Stimulated activated CD4-positive, alpha-beta T cell treated with anti-CD3 and anti-CD28 coated beads, Interleukin-1b, Interleukin-23, amount 100 ng/mL, for 1 hour (primary cell): ENCODE measurements at places on chromosomes 13 and 19.

DNA sequence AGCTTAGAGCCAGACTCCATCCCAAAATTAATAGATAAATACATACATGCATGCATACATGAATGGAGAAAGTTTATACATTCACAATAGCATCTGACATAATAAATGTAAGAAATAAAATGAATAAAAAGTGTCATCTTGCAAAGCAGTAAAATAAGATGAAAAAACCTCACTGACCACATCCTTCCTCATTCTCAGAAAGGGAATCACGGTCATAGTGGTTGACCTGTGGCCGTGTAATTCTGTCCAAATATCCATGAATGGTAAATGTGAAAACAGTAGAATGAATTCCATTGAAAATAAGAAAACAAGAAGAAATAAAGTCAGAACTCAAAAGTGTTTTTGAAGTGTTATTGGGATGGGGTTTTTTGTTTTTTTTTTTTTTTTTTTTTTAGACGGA, 9.8 kb upstream of the CDC42EP5 start:
- DNase-seq = no peak

GRCh38 chr19:13906521-13906904, 512 bp downstream of the CC2D1A start:
- no peak for DNase-seq

- no peak for DNase-seq
Observed at GRCh38 chr19:11410682-11411081, 8.4 kb downstream of the RGL3 start.

DNA sequence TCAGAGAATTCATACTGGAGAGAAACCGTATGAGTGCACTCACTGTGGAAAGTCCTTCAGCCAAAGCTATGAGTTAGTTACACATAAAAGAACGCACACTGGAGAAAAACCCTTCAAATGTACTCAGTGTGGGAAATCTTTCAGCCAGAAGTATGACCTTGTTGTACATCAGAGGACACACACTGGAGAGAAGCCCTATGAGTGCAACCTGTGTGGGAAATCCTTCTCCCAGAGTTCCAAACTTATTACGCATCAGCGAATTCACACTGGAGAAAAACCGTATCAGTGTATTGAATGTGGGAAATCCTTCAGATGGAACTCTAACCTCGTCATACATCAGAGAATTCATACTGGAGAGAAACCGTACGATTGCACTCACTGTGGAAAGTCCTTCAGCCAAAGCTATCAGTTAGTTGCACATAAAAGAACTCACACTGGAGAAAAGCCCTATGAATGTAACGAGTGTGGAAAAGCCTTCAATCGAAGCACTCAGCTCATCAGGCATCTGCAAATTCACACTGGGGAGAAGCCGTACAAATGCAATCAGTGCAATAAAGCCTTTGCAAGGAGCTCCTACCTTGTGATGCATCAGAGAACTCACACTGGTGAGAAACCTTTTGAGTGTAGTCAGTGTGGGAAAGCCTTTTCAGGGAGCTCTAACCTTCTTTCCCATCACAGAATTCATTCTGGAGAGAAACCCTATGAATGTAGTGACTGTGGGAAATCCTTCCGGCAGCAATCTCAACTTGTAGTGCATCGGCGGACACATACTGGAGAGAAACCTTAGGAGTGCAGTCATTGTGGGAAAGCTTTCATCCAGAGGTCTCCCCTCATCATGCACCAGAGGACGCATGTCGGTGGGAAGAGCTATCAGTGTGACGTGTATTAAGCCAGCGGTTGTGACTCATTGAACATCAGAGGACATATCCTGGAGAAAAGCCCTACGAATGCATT, 16.5 kb upstream of the ZNF8 start:
- no peak for DNase-seq

DNA sequence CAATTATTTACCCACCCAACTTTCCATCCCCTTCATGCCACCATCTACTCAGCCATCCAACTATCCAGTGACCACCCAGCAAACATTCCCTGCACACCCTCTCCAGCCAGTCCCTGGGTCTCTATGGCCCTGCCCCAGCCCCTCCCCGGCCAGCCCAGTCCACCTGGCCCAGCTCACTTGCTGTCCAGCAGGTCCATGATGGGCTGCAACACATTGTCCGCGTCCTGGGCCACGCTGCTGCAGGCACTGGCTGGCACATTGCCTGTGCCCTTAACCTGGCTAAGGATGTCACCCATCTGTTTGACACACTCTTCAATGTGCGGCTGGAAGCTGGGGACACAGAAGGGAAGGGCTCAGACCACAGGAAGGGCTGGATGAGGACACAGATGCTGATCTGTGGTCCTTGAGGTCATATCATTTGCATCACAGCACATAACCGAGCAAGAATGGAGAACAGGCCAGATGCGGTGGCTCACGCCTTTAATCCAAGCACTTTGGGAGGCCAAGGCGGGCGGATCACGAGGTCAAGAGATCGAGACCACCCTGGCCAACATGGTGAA, 61.6 kb downstream of the UNC13A start:
- DNase-seq = no peak

DNA sequence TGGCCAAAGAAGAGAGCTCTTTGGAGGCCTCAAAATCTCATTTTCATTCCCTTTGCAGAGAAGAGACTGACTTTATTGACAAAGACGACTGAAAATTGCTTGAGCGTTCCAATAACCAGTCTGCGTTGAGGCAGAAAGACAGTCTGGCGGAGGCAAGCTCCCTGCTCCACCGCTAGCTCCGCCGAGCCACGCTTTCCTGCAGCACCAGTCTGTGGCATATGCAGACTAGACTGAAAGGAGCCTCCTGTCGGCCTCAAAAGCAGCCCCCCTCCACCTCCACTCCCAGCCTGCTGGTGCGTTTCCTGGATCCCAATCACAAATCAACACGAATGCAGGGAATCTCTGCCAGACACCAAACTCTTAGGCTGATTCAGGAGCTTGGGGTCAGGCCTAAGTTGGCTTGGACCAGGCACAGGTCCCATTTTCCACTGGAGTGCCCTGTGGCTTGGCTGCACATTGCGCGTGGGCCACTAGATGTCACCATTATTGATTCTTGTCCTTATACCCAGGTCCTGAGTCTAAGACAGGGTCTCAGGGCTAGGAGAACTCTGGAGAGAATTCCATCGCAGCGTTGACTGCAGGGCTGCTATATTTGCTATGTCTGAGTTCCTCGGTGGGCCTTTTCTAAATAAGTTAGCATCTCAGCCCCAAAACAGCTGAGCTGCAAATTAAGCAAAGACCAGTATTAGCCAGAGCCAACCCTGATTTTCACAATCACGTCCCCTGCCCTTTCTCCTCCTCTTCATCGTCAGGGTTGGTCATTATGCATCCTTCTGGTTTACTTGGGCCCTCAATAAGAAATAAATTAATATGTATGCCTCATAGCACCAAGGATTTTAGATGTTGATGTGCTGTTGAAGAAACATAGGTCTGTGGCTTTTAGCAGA, 5.2 kb upstream of the ZNF507 start:
- peak; percentile 18 for DNase-seq

DNA sequence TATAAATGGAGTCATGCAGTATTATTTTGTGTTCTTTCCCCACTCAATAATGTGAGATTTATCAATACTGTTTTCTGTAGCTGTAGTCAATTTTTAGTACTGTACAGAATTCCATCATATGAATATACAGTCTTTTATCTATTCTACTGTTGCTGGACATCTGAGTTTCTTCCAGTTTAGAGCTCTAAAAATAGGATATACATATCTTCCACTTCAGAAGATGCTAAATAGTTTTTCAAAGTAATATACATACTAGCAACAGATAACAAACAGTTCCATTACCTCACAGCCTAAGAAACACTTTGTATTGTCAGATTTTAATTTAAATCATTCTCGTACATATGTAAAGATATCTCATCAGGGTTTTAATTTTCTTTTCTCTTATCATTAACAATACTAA, 149.6 kb downstream of the UGGT2 start:
- no peak for DNase-seq

GRCh38 chr19:51456541-51457290, 1.5 kb downstream of the SIGLEC8 start:
- no peak for DNase-seq

- no peak for DNase-seq
Observed at GRCh38 chr13:29436721-29437280, 158.7 kb downstream of the SLC7A1 start.

- DNase-seq = no peak
Observed at GRCh38 chr13:98797456-98797855, 45.0 kb upstream of the SLC15A1 start.

GRCh38 chr19:19506592-19506991, 8.8 kb downstream of the TSSK6 start:
- no peak for DNase-seq

GRCh38 chr13:113077953-113078901, 27.4 kb upstream of the F7 start:
- DNase-seq = no peak

GRCh38 chr19:4415352-4415751, 12.9 kb downstream of the CHAF1A start:
- no peak for DNase-seq

GRCh38 chr13:26247011-26247410, 6.9 kb upstream of the CDK8 start:
- DNase-seq = no peak

DNA sequence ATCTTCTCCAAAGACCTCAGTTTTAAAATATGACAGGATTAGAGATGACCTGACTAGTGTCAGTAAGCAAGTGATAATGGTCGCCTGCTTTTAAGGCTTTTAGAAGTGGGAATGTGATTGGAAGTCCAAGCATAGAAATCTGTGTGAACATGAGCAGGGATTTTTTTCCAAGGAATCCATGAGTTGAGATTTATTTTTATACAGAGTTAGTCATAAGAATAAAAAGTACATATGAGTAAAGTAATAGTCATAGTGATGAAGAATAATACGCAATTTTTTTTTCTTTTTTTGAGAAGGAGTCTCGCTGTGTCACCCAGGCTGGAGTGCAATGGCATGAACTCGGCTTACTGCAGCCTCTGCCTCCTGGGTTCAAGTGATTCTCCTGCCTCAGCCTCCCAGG, 1.6 kb downstream of the ZNF546 start:
- no peak for DNase-seq

DNA sequence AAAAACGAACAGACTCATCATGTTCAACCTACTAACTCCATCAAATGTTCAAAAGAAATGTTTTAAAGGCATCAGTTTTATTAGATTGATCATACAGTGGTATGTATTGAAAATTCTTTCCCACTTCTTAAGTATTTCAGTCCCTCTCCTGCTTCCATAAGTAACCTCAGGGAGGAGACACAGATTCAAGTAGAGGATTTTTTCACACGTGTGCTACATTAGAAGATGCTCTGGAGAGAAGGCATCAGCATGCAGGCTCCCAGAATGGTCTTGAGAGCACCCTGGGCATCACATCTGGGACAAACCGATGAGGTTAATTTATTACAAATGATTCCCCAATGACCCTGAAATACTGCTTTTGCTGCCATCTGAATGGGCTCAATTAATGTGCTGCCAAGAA, 3.6 kb downstream of the GPR12 start:
- no peak for DNase-seq

GRCh38 chr19:42290523-42291434, 11.2 kb upstream of the PRR19 start:
- DNase-seq = no peak

DNA sequence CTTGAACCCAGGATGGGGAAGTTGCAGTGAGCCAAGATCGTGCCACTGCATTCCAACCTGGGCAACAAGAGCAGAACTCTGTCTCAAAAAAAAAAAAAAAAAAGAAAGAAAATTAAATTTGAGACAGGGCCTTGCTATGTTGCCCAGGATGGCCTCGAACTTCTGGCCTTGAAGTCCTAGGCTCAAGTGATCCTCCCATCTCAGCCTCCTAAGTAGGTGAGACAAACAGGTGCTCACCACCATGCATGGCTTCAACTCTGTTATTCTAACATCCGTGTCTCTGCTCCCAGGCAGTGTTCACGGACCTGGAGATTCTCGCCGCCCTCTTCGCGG, 40.3 kb downstream of the PDE4A start:
- DNase-seq = no peak

- DNase-seq = no peak
Observed at GRCh38 chr13:113900646-113901045, 36.8 kb upstream of the GAS6 start.

GRCh38 chr13:26593661-26594060, 36.2 kb downstream of the WASF3 start:
- DNase-seq = no peak

GRCh38 chr13:36807616-36808015, 11.4 kb upstream of the RFXAP start:
- DNase-seq = no peak

DNA sequence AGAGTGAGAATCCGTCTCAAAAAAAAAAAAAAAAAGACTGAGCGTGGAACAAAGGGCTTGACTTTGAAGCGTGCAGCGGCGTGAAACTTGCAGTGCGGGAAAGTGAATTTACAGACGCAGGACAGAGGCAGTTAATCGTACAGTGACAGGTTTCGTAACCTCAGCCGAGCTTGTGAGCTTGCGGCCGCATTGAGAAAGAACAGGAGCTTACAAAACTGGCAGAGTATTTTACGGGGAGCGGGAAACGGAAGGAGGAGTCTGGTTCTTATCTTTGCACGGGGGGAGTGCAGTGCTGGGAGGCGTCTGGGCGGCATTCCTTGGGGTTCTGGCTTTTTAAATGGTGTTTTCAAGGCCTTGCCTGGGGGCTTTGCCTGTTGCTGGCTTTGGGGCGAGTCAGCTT, 6.0 kb upstream of the BSG start:
- no peak for DNase-seq

DNA sequence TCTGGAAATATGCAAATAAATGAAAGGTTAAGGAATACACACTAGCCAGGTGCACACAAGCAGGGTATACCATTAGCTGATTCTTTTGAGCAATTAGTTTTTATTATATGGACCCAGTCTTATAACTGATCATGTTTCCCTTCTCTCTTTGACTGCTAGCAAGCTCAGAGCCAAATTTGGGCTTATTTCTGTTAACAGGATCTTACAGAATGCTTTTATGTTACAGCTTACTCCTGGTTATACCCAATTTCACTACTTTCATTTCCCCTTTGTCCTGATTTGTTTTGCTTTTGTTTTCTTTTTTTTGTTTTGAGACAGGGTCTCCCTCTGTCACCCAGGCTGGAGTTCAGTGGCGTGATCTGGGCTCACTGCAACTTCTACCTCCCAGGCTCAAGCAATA, 12.9 kb upstream of the TPT1 start:
- DNase-seq = no peak
